Activated T-helper 9 cell treated with anti-CD3 and anti-CD28 coated beads, Interleukin-2, amount 50 U/mL, for 16 hours (primary cell): ENCODE measurements at places on chromosomes 4 and X.

DNA sequence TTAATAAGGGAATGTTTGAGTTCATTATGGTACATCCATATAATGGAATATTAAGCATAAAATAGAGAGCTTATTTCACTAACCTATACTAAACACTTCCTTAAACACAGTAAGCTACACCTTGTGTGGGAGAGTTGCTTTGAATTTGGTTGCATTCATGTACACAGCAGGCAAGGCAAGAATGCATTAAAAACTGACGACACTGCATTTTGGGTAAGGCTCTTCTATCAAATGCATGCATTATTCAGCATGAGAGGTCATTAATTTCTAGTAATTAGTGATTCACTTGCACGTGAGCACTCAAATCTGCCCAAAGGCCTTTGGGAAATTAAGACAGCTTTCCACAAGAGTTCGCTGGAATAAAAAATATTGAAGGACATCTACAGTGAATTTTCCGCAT is 8.8 kb upstream of the C1GALT1C1 start:
- no peak for DNase-seq

GRCh38 chrX:68355629-68355920 is 77.7 kb downstream of the OPHN1 start:
- no peak for DNase-seq

- DNase-seq, result no peak
These were observed 379.8 kb downstream of the ZNF674 start for GRCh38 chrX:46165411-46165810.

- DNase-seq, result no peak
These were observed 470.4 kb upstream of the MAGEB2 start for GRCh38 chrX:29744966-29745365.

- DNase-seq, result no peak
These were observed 29.3 kb upstream of the LRAT start for GRCh38 chr4:154714339-154715040.

DNA sequence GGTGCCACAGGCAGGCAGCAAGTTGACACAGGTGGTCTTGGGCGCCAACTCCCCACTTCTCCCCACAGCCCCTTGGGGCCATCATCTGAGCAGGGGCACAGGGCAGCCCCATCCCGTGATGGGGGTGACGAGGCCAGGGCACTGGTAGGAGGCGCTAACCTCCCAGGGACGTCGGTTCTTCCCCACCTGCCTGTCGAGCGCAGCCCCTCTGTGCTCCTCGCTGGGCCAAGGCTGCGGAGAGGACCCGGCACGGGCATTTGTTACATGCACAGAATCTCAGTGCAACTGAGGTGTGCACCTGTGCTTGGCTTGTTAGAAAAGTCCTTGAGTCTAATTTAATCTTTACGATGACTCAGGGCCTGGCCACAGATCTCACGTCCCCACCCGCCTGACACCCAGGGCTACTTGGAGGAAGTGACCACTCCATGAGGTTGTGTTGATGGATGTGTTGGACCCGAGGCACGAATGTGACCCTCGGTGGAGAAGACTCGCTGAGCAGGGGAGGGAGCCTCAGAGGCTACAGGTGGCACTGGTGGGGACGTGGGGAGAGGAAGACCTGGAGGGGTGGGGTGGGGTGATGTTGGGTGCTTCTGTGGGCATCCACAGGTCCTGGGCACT is 3.1 kb upstream of the SH3TC1 start:
- no peak for DNase-seq

DNA sequence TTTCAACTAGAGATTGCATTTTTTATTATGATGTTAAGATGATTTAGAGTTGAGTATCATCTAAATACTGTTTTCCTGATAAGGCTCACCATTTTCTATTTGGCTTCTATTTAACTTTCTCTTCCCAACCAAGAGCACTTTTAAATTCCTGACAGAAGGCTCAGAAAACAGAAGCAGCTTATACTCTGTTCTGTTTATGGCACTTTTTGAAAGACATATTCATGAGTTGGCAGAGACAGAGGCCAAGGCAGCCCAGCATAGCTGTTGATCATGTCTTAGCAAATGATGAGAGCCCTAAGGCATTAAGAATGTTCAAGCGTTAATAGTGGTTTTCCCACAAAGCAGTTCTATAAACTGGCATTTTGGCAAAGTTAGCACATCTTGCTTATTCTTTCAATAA is 330.3 kb downstream of the TRAM1L1 start:
- no peak for DNase-seq

- no peak for DNase-seq
These were observed 60.7 kb upstream of the DHRSX start for GRCh38 chrX:2561456-2561855.

GRCh38 chr4:75542824-75543223 is 13.0 kb upstream of the ODAPH start:
- DNase-seq, result no peak

GRCh38 chr4:165133150-165133549 is 20.5 kb upstream of the TMEM192 start:
- no peak for DNase-seq

DNA sequence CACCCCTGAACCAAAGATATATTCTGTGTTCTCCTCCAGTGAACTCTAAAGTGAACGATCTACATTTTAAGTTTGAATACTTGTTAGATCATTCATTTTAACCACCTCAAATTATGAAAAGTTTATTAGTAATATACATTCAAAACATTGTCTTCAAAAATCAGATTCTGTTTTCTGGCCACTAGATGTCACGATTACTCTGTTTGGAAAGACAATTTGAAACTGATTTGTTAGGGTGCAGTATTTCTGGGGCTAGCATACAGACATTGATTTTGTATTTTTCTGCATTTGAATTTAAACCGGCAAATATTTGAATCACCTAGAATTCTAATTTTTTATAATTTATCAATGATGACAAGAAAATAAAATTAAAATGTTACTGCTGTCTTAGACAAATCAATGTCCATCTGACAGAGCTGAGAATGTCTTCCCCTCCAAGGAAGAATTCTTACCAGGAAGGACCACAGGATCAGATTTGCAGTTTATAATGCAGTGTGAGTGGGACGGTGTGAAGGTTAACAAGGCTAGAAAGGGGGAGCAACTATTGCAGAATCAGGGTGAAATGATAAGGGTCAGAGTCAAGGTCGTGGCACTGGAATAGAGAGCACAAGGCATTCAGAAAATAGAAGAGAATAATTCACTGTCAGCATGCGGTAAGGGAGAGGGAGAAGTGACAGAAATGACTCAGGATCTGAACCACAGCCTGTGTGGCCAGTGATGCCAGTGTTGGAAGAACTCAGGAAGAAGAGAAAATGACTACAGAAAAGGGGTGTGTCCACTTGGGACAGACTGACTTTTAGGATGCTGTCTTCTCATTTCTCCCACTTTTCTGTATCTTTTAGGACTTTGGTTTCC is 91.6 kb downstream of the ANXA10 start:
- no peak for DNase-seq

GRCh38 chr4:7360806-7361205 is 73.9 kb downstream of the PSAPL1 start:
- no peak for DNase-seq

- DNase-seq, result no peak
These were observed at the start of gene PCDH10 for GRCh38 chr4:133148690-133149363. TSS of gene PCDH10 (plus strand) at chr4:133149294. CDS start at chr4:133150141, 847 bp downstream.

DNA sequence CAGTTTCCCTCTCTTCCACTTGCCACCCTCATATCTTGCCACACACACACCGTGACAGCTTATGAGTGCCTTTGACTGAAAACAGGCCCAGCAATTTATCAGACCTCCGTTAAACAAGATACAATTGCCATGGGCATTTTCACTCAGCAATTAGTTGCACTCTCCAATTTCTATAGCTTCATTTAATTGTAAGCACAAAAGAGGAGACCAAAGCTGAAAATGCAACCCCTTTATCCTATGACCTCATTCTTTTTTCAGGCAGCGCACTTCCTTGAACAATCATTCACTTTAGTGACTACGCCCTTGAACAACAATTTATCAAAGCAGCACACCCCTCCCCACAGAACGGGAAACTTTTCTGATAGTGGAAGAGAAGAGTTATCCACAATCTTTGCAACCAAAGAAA is 4.1 kb downstream of the POF1B start:
- DNase-seq, result no peak

GRCh38 chr4:53552711-53553110 is 38.6 kb downstream of the LNX1 start:
- no peak for DNase-seq
